ENCODE measurements at places on chromosomes 11 and 22. TPM values are rescaled to one million over a fixed set of nuclear protein-coding genes. Genes with fewer than 3 reads are reported as not detected.

UBE4A gene
- polyA plus RNA-seq = 48.3 TPM

MS4A15 gene
- not detected for polyA plus RNA-seq

CBL gene
- polyA plus RNA-seq = 16.6 TPM

CLDN5 gene
- 16.3 TPM for polyA plus RNA-seq

CRYBB3 gene
- 0.41 TPM for polyA plus RNA-seq

MYO18B gene
- 0.07 TPM for polyA plus RNA-seq

ASCC2 gene
- polyA plus RNA-seq = 45.7 TPM

DEFB131B gene
- 0.90 TPM for polyA plus RNA-seq

Measured in renal cortex interstitium (tissue), 15 donors.